ENCODE measurements at places on chromosomes 16 and 17.

DNA sequence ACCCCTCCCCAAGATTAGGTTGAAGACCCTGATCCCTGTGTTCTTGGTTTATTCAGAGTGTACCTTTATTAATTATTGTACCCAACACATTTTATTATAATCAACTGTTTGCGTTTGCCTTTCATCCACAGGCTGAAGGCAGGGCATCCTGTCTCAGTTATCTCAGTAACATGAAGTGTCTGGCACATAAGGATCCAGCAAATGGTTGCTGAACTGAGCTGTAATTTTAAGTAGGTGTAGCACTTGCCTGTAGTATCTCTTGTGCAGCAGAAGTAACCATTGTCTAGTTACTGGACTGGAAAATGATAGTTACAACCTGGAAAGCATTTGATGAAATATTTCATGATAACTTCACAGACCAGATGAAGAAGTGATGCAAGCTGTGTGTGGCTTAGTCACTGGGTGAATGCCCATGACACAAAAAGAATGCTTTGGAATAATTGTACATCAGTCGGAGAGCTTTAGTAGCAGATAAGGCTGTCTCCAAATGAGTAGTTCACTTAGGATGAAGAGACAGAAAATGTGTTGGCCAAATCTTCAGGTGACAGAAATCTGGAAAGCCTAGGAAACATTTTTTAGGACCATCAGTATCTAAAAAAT, 56.6 kb downstream of the ESRP2 start:
- DNase-seq, result no peak

DNA sequence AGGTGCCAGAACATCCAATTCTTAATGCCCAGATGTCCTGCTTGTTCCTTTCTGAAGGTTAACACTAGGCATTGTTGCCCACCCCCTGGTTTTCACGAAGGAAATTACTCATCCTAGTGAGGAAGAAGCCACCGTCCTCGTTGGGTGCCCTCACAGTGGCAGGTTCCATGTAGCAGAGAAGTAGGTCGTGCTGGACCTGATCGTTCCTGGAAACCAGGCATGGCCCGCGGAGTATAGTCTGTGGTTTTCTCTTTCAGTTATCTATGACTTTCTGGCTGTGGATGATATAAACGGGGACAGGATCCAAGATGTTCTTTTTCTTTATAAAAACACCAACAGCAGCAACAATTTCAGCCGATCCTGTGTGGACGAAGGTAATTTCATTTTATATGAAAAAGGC, 16.5 kb downstream of the RGS11 start:
- DNase-seq, result no peak

DNA sequence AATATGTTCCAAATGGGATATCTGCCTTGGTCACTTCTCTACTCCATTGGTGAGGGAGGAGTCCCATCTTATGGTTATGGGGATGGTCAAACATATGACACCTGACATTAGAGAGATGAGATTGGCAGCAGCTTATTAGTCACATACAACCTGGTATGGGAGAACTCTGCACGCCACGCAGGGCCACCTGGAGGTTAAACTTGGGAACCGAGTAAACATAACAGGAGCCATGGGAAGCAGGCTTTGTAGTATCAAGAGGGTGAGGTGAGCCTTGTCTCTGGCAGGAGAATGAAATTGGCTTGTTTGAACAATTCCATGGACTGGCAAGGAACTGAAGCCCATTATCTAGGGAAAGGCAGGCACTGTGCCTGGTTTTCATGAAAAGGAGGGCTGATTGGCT, 238.7 kb upstream of the ELAC2 start:
- DNase-seq, result no peak

GRCh38 chr17:30005709-30006320, 64.4 kb downstream of the EFCAB5 start:
- DNase-seq, result no peak

- DNase-seq, result no peak
Observed at GRCh38 chr17:73725794-73726515, 81.7 kb upstream of the SDK2 start.

GRCh38 chr16:89981414-89981813, 32.9 kb downstream of the DEF8 start:
- DNase-seq, result no peak

GRCh38 chr17:45406107-45406506, 26.6 kb downstream of the ARHGAP27 start:
- no peak for DNase-seq

- DNase-seq, result no peak
Observed at GRCh38 chr17:27690882-27691281, 59.9 kb downstream of the LGALS9 start.

DNA sequence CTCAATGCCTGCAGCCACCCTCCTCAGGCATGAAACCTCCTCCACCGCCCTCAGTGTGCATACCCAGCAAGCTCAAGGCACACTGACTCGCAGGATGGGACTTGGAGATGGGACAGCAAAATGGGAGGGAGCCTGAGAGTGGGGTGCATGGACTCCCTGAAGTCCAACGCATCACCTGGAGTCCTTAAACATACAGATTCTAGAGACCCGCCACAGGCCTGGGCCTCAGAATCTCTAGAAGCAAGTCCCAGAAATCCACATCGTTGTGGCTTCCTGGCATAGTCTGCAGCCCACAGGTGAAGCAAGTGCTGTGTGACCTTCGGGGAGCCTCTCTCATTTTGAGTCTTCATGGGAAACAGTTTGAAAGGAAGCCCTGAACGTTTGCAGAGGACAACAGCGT, 3.6 kb upstream of the TBX21 start:
- no peak for DNase-seq

- no peak for DNase-seq
Observed at GRCh38 chr17:9026741-9027140, 5.4 kb downstream of the NTN1 start.

- DNase-seq, result no peak
Observed at GRCh38 chr17:39765175-39765574, 27.4 kb downstream of the GRB7 start.

DNA sequence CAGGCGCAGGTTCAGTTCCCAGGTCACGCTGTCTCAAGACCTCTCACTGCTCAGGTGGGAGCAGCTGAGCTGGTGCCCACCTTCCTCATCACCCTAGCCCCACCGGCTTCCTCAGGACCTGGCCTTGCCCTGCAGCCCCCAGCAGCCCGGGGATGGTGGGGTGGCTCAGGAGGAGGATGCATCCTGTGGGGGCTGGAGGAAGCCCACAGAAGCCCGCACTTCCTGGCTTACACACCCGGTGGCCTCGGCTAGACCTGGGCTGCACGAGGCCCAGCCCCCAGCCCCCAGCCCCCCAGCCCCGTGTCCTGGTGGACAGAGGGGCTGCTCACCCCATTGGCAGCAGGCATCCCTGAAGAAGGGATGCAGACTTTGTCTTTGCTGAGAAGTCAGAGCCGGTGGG, 43.4 kb downstream of the BAHCC1 start:
- no peak for DNase-seq

Data from hypothalamus (tissue), 51 donors.